KG1 (cell line): ENCODE measurements at places on chromosomes 6 and 20.

GRCh38 chr6:37103169-37104039 lies 66.5 kb upstream of the PIM1 start:
- DNase-seq, result no peak

GRCh38 chr6:11766589-11767450 lies 11.8 kb downstream of the ADTRP start:
- DNase-seq, result no peak

GRCh38 chr6:168417679-168418557 lies 23.1 kb upstream of the SMOC2 start:
- DNase-seq, result no peak

- no peak for DNase-seq
Observed at GRCh38 chr6:42313941-42314570, 96.4 kb upstream of the MRPS10 start.

- DNase-seq, result no peak
Observed at GRCh38 chr20:48080583-48080982, 295.3 kb upstream of the SULF2 start.

DNA sequence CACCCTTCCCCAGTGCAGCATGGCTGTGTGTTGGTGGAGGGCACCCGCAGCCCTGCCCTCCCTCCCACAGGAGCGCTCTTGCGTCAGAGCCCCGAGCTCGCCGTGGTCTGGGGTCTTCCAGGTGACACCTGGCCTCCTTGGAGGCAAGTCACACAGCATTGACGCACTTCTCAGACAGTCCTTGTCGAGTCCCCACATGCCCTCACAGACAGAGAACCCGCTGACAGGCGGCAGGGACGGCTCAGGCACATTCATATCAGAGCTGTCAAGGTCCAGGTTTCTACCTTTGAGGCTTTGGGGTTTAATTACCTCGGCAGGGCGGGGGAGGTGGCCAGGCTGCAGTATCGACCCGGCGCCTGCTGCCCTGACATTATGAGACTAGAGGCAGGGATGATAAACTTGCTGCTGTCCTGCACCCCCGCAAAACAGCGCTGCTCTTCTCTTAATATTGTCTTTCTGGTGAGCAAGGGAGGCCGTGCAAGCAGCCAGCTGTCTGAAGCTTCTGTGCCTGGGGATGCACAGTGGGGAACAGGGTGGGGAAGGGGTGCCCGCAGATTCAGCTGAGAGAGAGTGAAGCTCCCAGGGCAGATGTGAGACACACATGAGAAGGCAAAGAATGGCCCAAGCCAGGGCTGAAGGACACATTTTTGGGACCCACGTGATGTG lies 4.7 kb downstream of the NPEPL1 start:
- no peak for DNase-seq

GRCh38 chr6:43217351-43217750 lies 11.9 kb downstream of the DNPH1 start:
- DNase-seq, result no peak

DNA sequence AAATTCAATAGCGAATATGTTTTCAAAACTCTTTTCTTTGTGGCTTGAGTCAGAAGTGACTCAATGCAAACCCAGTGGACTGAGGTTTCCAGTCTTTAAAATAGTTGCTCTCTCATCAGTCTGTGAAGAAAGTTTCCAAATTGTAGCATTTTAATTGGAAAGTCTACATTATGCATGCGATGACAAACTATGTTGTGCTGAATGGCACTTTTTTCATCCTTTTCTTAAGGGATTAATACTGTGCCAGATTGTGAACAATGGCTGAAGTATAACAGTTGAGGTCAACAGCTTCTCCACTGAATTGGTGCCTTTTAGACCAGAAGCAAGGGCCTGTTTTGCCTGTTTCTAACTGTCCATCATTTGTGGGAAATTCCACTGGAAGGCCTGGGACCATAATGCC lies 377.1 kb downstream of the BTBD9 start:
- DNase-seq, result no peak

DNA sequence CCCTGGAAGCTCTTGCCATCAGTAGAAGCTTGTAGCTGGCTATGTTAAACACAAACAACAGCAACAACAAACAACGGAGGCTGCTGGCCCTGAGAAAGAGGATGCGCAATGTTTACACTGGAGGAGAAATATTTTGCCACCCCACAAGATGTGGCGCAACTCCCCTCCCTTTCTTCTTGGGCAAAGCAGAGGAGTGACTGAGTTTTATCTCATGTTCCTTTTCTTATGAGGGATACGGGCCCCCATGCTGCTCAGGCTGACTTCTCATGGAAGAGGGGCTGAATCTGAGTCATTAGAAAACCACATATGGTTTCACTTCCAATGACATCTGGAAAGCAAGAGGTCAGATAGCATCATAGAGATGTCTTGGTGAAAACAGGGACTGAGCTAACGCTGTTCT lies 75.9 kb upstream of the HDDC2 start:
- no peak for DNase-seq

DNA sequence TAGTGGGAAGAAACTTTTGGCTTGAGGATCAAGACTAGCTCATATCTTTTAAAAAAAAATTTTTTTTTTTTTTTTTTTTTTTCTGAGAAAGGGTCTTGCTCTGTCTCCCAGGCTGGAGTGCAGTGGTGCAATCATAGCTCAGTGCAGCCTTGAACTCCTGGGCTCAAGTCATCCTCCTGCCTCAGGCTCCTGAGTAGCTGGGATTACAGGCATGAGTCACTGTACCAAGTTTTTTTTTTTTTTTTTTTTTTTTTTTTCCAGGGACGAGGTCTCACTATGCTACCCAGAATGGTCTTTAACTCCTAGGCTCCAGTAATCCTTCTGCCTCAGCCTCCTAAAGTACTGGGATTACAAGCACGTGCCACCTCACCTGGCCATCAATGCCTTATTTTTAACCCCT lies 27.9 kb downstream of the GCLC start:
- DNase-seq, result no peak

GRCh38 chr6:41043151-41043550 lies 884 bp downstream of the TSPO2 start:
- no peak for DNase-seq

GRCh38 chr6:152271776-152272464 lies 365.2 kb downstream of the SYNE1 start:
- DNase-seq, result no peak

DNA sequence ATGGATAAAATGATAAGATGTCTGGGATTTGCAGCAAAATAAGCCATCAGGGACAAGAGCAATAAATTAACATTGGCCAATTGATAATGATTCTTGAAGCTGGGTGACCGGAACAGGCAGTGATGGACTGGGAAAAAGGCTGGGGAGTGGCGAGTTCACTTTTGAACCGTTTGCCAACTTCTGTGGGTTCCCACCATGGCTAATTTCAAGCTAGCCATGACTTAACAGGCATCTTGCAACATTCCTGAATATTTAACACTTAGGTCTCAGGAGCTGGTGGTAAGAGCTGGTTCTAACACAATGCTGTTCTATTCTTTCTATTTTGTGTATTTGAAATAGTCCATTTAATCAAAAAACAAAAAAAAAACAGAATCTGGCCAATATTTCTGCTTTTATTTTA lies 37.6 kb upstream of the CD83 start:
- DNase-seq, result no peak

GRCh38 chr20:40572251-40572650 lies 116.8 kb downstream of the MAFB start:
- DNase-seq, result no peak

DNA sequence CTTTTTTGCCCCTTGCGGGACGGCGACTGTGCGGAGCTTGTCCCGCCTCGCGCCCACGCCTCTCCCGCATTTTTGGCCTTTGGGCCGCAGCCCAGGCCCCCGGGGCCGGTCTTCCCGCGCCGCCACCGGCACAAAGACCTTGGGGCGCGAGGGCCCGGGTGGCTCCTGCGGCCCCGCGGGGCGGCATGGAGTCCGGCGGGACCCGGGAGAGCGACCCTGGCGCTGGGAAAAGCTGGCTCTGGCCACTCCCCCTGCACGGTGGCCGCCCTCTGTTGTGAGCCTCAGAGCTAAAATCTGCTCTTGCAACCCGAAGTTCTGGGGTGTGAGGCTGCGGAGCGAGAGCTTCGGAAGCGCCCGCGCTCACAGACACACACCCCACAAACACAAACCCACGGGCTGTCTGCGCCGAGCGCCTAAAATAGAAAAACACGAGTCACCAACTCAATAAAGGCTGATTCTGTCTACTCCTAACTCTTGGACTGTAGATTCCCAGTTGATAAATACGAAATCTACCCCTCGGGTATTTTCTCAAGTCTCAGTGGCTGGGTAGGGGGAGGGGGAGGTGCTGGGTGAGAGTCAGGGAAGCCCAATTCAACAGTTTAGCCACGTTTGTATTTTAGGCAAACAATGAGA lies 496 bp upstream of the BEND3 start:
- no peak for DNase-seq

GRCh38 chr20:48006036-48006833 lies 221.0 kb upstream of the SULF2 start:
- peak; percentile 11 for DNase-seq

GRCh38 chr6:25156123-25156522 lies 123.1 kb upstream of the CARMIL1 start:
- DNase-seq, result no peak

GRCh38 chr6:90111387-90111786 lies 185.3 kb downstream of the BACH2 start:
- no peak for DNase-seq

DNA sequence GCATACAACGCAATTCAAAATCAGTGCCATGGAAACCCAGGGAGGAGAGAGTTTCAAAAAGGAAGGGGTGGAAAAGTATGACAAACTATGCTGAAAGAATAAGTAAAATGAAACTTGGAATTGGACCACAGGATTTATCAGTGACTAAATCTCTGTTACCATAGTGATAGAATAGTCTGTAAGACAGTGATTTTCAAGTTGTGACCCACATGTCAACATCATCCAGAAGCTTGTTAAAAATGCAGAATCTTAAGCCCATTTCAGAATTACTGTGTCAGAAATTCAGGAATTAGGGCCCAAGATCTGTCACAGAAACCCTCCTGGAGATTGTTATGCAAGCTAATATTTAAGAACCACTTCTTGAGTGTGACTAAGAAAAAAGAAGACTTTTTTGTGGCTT lies 417.7 kb upstream of the JAG1 start:
- DNase-seq, result no peak

DNA sequence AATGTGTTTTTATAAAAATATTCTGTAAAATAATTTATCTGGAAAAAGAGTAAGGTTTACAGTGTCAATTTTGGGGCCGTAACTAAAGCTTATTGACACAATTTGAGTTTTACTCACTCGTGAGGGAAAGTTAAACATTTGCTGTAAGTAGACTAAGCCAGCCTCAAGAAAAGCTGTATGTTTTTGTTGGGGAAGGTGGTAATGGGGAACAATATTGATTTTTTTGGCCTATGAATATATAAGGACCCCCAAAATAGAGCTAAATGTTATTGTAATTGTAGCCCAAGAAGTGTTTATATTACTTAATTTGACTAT lies 1.4 kb downstream of the SENP6 start:
- no peak for DNase-seq

- no peak for DNase-seq
Observed at GRCh38 chr20:15703171-15703911, 869.9 kb downstream of the KIF16B start.

DNA sequence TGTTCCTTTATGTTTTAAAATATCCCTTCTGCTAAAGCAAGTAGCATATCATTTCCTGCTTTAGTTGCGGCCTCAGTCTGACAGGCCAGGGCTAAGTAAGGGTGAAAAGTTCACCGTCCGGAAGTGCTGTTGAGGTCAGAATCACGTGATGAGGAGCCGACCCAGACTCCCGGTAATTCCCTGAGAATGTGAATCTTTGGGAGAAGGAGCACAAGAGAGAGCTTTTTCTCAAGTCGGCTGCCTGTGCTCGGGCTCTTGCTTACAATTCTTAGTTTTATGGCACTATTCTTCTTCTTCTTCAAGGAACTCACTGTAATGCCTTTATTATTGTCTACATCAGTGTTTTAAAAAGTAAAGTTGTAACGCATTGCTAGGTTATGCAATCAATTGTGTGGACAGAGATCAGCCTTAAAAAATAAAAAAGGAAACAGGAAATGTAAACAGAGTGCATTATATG lies 309.3 kb downstream of the PRL start:
- peak; percentile 35 for DNase-seq

- no peak for DNase-seq
Observed at GRCh38 chr6:143015300-143015706, 45.4 kb upstream of the AIG1 start.

GRCh38 chr6:138157986-138158638 lies 3.6 kb upstream of the ARFGEF3 start:
- DNase-seq, result no peak

- no peak for DNase-seq
Observed at GRCh38 chr20:32281711-32282110, 4.3 kb downstream of the KIF3B start.
